ENCODE measurements at places on chromosomes 1 and 21.
A peak's percentile ranks its signal among the peaks of the same experiment; 100 is the strongest.

GRCh38 chr1:61182480-61182879 lies 100.1 kb downstream of the NFIA start:
- DNase-seq: no peak

DNA sequence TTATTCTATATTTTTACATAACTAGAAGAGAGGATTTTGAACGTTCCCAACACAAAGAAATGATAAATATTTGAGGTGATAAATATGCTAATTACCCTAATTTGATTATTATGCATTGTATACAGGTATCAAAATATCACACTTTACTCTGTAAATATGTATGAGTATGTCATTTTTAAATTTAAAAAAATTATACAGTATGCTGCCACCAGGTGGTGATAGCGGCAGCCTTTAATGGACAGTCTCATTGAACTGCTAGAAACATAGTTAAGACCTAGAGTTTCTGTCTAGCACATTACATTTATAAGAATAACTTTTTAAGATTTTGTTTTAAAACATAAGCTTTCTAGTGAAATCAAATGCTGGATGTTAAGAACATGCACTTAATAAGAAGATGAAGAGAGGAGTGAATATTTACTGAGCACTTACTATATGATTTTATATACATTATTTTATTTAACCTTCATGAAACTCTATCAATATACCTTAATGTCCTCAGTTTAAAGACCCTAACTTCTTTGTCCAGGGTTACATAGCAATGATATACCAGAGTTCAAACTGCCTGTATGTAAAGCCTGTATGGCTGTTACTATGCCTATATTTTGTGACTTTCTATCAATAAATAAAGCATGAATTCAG lies 207.1 kb downstream of the NUF2 start:
- no peak for DNase-seq

GRCh38 chr1:86195281-86195680 lies 38.7 kb upstream of the COL24A1 start:
- no peak for DNase-seq

- DNase-seq: no peak
These were observed 505.2 kb downstream of the SMYD3 start for GRCh38 chr1:246001837-246002230.

DNA sequence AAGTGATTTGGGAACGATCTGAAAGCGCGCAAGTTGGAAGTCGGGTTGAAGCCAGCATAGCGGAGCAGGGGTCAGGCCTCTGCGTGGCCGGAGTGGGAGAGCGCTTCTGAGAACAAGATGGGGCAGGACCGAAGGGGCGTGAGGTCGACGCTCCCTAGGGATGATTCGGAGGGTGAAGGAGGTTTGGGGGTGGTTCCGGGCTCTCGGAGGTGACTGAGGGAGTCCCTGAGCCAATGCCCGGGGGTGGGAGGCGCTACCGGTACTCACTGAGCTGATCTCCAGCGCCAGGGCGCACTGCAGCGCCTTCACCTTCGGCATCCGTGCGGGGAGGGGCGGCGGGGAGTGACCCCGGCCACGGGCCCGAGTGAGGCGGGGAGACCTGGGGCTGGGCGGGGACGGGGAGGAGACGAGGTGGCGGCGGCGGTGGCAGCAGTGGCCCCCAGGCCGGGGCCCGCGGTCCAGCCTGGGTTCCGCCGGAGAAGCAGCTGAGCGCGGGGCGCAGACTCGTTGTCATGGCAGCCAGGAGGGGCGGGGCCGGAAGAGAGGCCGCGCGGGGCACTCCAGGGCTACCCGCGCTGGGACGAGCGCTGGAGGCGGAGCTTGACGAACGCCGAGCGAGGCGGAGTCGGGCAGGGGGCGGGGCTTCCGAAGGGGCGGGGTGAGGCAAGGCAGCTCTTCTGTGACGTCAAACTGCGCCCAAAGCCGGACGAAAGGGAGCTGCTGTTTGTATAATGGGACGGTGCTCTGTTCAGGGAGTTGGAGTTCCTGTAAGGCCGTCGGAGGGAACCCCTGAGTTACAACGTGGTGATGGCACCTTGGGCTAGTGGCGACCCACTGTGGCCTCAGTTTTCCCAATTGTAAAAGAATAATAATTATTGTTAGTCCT lies at the start of gene SPATA6:
SPATA6 (minus strand) TSS at position 514 of the 886 bp plus-strand sequence; CDS start at position 318, 196 bp downstream.
- peak; percentile 88 for DNase-seq

GRCh38 chr1:92805216-92805615 lies 20.3 kb upstream of the EVI5 start:
- no peak for DNase-seq

All from caudate nucleus (tissue), 63 donors.